ENCODE measurements at places on chromosomes 4 and X.
A peak's percentile ranks its signal among the peaks of the same experiment; 100 is the strongest.

DNA sequence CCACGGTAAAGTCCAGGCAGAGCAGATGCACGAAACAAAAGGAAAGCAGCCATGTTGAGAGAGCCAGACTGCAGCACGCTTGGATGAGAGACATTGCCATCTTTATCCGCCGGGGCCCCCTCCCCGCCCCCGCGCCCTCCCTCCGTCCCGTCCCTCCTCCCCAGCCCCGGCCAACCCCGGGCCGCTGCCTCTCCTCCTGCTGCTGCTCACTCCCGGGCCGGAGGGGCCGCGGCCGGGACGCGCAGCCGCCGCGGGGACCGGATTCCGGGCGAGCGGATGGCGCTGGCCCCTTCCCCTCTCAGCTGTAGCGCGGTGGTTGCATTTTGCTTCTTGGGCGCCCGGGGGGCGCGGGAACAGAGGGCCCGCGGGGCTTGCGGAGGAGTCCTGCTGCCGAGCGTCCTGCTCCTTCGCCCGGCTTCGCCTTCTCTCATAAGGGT is 542 bp downstream of the RNF150 start:
- peak; percentile 11 for DNase-seq

- DNase-seq, result no peak
Measured at GRCh38 chr4:111798840-111799239, 346.4 kb upstream of the FAM241A start.

GRCh38 chr4:101910786-101911373 is 120.3 kb downstream of the BANK1 start:
- DNase-seq, result no peak

- DNase-seq, result no peak
Measured at GRCh38 chr4:107453987-107454386, 266.0 kb downstream of the PAPSS1 start.

DNA sequence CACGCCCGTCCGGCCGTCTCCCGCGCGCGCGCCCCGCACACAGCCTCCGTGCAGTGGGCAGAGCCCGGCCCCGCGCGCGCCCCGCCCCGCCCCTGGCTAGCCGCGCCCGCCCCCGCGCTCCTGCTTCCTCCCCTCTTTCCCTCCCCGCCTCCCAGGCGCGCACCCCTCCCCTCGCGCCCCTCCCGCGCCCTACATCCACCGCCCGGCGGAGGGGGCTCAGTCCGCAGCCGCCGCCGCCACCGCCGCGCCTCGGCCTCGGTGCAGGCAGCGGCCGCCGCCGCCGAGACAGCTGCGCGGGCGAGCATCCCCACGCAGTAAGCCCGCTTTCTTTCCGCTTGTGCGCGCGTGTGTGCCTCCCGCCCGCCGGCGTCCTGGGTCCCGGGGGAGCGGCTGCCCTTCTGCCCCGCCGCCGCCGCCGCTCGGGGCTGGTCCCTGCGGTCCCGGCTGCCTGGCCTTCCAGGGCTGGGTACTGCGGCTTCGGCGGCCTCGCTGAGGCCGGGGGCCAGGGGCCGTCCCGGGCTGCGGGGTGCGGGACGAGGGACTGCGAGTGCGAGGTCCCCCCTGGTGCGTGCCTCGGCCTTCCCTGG is at the start of gene FHL1:
FHL1 (plus strand) TSS at position 219 of the 587 bp plus-strand sequence.
- DNase-seq, result peak; percentile 49

GRCh38 chrX:76434103-76434741 is 6.7 kb downstream of the MAGEE1 start:
- no peak for DNase-seq
